Esophagus squamous epithelium (tissue), 5 donors: ENCODE measurements at places on chromosomes 4 and X.

- no peak for DNase-seq
Observed at GRCh38 chrX:133907606-133908005, 77.8 kb downstream of the GPC3 start.

- DNase-seq, result no peak
Observed at GRCh38 chrX:12950851-12951594, 23.9 kb upstream of the TMSB4X start.

DNA sequence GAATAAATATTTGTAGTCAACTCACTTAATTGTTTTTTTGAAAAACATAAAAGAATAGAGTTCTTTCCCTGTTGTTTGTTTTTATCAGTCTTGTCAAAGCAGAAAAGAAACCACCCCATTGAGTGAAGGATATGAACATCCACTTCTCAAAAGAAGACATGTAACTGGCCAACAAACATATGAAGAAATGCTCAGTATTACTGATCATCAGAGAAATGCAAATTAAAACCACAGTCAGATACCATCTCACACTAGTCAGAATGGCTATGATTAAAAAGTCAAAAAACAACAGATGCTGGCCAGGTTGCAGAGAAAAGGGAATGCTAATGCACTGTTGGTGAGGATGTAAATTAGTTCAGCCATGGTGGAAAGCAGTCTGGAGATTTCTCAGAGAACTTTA, 326.1 kb upstream of the EMCN start:
- DNase-seq, result no peak

- DNase-seq, result no peak
Observed at GRCh38 chr4:189385098-189385497, 555.6 kb upstream of the FRG1 start.

DNA sequence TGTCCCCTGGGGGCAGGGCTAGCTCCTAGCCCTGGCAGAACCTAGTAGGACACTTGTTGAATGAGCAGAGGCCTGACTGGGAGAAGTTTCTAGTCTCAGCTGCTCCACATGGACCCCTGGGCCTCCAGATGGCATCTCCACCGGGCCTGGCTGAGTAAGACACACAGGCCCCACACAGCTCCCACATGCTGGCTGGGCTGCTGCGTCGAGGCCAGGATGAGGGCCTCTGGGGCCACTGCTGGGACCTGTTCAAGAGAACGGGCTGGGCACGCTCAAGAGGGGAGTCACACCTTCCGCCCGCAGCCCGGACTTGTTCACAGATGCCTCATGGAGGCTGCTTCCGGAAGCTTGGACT, 4.2 kb upstream of the HGFAC start:
- no peak for DNase-seq

- DNase-seq, result no peak
Observed at GRCh38 chr4:107719207-107719921, 670 bp downstream of the PAPSS1 start.

DNA sequence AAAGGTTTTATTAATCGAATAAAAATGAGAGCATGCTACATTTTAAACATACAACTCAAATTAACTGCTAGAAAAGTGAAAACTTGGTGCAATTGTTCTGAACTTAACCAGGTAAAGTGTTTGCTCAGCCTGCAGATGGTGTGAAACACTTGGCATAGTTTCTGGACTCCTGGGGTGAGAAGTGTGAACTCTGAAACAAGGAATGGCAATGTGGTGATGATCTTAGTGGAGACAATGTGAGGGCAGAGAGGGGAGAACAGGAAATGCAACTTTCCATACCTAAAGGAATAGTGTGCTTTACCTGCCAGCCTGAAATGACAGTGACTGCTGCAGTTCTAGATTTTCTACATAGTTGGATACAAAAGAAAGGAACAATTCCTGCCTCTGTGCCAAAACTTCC, 57.4 kb downstream of the CCSER1 start:
- no peak for DNase-seq

- no peak for DNase-seq
Observed at GRCh38 chr4:7402526-7402925, 32.2 kb downstream of the PSAPL1 start.

DNA sequence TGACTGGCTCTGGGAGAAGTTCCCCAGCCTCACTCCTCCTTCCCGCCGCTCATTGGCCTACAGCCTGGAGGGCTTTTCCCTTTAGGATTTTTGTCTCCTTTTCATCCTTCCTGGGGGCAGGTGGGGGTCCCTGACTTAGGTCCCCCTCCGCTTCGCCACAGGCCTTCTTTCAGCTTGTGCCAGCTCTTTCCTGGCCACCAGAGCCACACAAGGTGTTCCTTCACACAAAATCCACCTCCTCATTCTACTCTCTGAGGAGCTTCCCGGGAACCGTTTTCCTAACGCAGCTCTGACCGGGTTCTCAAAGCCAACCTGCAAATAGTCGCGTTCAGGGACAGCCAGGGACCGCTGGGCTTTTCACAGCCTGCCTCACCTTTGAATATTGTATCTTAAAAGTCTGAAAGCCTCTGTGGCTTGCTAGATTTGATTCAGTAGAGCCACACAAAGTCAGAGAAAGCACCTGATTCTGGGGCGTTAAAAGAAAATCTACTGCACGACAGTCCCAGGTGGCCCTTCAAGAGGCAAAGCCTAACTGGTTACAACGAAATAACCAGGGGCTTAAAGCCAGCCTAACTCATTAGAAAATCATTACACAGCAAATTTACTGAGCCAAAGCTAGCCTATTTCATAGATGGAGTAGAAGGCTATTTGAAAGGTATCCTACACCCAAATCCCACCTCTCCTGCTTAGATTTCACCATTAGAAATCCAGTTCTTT, 731 bp upstream of the GPC3 start:
- DNase-seq, result no peak

DNA sequence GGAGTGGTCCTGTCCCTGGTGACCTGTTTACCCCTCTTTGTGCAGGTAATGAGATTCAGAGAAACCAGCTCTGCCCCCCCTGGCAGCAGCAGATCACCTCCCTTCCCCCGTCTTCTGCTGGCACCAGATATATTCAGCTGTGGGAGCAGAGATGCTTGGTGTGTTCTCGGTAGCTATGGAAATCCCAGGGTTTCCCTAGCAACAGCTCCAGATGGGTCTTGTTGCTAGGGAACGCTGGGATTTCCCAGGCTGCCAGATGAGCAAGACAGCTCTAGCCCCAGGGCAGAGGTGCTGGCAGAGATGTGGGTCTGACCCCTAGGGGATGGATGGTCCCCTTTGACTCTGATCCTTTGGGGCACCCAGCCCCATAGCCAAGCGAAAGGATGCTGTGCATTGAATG, 20.2 kb downstream of the CETN2 start:
- DNase-seq, result no peak
